ENCODE measurements at places on chromosomes 1 and 21.

DNA sequence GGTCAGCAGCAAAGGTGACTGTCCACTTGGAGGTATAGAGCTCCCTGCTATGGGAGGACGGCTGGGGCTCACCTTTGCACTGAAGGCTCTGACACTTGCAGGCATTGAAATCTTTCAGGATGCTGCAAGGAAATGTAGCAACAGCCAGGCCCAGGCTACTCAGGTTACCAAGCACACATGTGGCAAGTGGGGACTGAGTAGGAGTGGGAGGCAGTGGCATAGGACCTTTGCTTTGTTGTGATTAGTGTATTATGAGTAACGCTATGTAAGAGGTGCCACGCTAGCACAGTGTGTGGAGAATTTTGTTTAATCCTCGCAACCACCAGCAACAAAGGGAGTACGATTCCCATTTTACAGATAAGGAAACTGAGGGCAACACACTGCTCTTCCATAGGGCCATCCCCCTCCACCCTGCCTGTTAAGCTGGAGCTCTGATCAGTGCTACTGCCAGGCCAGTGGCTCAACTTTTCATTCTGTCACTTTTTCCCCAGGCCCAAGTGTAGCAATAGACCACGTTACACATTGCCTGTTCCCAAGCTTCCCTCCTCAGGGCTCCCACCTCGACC is 21.2 kb downstream of the TMEM63A start:
- no peak for DNase-seq

GRCh38 chr1:158506369-158506987 is 34.5 kb downstream of the OR10R2 start:
- DNase-seq, result peak; percentile 38

GRCh38 chr1:160206036-160206389 is 829 bp downstream of the PEA15 start:
- peak; percentile 22 for DNase-seq

DNA sequence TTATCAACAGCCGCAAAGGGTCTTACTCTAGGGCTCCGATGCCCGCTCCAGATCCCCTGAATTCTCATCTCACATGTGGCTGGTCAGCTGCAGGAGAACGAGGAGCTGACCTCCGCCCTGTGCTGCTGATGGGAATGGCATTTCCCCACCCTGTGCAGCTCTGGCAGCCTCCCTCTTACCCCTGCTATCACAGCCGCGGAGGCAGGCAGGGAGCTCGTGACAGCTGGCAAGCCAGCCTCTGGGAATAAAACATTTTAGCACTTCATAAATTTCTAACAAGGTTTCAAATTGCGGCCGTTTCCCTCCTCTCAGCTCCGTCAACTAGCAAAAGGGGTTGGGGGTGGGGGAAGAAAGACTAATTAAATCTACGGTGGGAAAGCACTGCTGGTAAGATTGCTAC is 81.1 kb downstream of the DSCAM start:
- DNase-seq, result no peak

GRCh38 chr1:113191579-113192076 is 118.6 kb downstream of the LRIG2 start:
- no peak for DNase-seq

- DNase-seq, result no peak
Measured at GRCh38 chr1:232011961-232012360, 385.4 kb downstream of the DISC1 start.

DNA sequence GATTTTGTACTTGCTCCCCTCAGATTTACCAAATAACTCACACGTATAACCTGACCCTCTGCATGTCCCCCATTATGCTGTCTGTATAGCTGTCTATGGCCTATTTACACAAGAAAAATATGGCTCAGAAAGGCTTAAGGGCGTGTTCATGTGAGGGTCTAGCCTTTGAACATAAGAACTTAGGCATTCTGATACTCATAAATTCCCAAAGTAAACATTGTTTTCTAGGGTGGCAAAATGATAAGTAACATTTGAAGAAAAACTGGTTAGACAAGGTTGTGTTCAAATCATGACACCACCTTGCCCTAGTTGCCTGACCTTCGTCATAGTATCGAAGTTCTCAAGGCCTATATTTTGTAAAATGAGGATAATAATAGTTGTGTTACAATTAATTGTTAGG is 394.6 kb downstream of the LRRIQ3 start:
- DNase-seq, result no peak

- DNase-seq, result no peak
Measured at GRCh38 chr1:234528074-234528865, 49.3 kb upstream of the TARBP1 start.

DNA sequence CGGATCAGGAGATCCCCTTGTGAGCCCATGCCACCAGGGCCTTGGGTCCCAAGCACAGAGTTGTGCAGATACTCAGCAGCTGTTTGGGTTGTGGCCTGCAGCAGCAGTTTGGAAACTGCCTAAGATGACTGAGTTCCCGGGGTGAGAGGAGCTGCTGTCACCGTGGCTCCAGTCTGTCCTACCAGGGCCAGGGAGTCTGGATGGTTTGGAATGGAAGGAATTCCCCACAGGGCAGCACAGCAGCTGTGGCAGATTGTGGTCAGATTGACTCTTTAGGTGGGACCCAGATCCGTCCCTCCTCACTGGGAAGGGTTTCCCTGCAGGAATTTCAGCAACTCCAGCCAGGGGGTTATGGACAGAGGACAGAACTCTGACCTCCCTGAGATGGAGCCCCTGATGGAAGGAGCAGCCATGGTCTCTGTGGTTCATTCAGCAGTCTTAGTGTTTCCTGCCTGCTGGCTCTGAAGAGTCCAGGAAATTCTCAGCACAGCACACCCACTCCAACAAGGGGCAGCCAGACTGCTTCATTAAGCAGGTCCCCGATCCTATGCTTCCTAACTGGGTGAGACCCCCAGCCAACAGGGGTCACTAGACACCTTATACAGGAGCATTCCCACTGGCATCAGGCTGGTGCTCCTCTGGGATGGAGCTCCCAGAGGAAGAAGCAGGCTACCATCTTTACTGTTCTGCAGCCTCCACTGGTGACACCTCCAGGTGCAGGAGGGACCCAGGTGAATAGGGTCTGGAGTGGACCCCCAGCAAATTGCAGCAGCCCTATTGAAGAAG is 51.5 kb upstream of the TNFSF4 start:
- DNase-seq, result no peak

- DNase-seq, result peak; percentile 23
Measured at GRCh38 chr1:117754061-117754969, 148.5 kb downstream of the TENT5C start.

- no peak for DNase-seq
Measured at GRCh38 chr1:117013309-117013858, 11.8 kb downstream of the CD101 start.

GRCh38 chr1:16181887-16182719 is 26.2 kb upstream of the EPHA2 start:
- DNase-seq, result no peak

DNA sequence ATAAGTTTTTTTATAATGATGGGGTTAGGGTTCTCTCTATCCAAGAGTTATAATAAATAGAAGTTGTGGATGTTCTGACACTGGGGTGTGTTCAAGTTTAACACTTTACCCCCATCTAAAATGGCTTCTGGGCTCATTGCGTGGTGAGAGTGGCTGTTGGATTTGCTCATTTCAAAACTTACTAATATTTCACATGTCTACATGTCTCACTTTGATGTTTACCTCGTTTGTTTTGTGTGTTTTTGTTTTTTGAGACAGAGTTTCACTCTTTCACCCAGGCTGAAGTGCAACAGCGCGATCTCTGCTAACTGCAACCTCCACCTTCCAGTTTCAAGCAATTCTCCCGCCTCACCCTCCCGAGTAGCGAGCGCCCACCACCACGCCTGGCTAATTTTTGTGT is 3.7 kb downstream of the RRP1B start:
- DNase-seq, result no peak

- no peak for DNase-seq
Measured at GRCh38 chr1:71548398-71548890, 467.6 kb upstream of the ZRANB2 start.

GRCh38 chr1:213284626-213285025 is 233.6 kb downstream of the RPS6KC1 start:
- DNase-seq, result no peak

DNA sequence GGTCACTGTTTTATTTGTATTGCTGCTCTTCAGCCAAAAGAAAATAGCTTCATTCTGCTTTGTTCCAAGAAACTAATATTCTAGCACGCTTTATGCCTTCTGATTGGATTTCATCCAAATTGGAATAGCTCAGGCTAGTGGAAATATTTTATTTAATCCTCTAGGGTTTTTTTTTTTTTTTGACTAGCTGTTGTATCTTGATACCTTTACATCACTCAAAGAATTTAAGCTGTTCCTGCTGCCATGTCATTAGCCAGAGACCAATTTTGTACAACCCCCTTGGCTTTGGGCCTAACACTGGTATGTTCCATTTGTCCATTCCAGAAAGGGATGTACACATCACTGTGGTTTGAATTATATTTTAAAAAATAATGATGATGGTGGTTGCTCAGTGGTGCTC is 103.0 kb downstream of the DISC1 start:
- DNase-seq, result no peak

- DNase-seq, result no peak
Measured at GRCh38 chr1:179793281-179793680, 50.2 kb downstream of the FAM163A start.

DNA sequence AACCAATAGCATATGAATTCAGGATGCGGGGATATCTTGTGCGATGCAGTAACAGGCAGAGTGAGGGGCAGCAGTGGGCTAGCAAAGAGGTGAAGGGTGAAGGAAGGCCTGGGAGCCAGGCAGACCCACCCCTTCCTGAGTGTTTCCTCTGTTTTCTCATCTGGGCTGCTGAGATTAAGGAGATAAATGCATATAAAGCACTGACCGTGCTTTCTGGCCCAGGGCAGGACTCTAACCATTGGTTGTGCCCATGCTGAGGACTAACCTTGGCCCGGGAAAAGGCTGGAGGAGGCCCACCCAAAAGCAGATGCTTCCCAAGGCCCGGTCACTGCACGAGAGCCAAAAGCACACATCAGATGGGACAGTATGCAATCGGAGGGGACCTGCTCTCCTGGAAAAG is 87.6 kb downstream of the PSMG1 start:
- DNase-seq, result no peak

GRCh38 chr1:53129891-53130597 is 12.4 kb downstream of the SLC1A7 start:
- DNase-seq, result no peak

DNA sequence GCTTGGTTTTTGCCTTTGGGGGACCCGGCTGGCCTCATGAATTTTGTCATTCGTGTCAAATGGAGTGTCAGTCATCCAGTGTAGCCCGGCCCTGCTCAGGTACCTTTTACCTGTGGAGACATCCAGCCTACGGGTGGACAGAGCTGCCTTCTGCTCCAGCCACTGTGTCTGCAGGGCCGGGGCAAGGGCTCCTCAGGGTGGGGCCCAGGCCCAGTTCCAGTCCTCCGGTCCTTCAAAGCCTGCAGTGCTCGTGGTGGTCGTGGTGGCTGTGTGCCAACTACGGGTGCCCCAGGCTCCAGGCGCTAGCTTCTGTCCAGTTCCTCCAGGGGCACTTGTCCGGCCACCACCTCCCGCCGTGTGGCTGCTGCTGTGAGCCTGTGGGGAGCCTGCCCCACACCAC is 54.8 kb downstream of the TRIM11 start:
- no peak for DNase-seq

DNA sequence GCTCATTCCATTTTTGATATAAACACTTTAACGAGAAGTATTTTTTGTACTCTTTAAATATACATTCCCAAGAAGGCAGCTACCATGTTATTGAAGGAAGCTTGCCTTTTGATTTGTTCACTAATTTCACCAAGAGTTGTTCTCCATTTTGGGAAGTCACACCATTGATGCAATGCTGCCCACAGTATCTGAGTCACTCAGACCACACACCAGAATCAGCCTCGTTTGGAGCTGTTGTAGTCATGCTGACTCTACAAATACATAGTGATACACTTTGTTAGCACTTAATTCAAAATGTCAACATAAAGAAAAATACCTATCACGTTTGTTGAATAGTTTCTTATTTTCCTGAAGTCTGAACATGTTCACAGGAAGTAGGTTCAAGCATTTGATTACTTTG is 78.7 kb downstream of the PAPPA2 start:
- no peak for DNase-seq

DNA sequence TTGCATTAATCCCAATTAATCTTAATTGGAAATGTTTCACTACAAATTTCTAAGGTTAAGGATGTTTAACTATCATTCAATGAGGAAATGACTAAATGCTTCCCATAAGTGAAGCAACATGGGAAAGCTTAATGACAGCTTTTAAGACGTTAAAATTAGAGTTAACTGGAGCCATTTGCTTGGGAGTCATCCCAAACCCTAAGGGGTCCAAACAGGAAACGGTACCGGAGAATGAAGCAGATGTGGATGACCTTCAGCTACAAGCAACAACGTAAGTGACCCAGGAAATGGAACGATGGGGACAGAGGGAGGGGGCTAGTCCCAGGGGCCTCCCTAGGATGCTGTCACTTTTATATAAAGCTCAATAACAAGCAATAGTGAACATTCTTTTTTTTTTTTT is 62.2 kb downstream of the CAPZB start:
- DNase-seq, result no peak

- DNase-seq, result no peak
Measured at GRCh38 chr1:182438326-182438725, 11.6 kb upstream of the RGSL1 start.

- DNase-seq, result no peak
Measured at GRCh38 chr21:42389449-42389835, 6.4 kb downstream of the TMPRSS3 start.

DNA sequence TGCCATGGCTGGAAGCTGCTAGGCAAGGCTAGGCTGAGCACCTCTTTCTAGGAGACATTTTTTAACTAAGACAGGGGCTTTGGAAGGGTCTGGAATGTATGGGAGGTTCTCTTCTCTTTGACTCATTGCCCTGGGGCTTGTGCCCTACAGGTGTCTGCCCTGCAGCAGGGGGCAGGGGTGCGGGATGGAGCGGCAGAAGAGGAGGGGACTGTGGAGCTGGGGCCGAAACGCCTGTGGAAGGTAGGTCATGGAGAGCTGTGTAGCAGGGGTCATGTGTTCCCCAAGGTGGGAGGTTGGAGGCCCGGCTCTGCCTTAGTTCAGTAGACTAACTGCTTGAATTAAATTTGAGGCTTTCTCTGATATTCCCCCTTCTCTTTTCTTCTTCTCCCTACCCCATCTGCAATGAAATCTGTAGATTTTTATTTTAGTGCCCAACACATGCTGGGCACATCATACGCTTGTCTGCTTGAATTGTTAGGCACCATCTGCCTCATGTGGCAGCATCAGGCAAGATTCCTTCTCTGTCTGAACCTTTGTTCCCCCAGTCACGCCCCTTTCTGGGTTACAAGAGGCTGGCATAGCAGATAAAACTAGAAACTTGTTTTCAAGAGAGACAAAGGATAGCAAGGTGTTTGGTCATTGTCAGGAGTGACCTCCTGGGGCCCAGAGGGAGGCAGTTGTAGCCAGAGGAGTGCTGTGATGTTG is 18.4 kb downstream of the PPFIA4 start:
- DNase-seq, result no peak

- no peak for DNase-seq
Measured at GRCh38 chr1:11708554-11709350, 17.2 kb downstream of the DRAXIN start.

DNA sequence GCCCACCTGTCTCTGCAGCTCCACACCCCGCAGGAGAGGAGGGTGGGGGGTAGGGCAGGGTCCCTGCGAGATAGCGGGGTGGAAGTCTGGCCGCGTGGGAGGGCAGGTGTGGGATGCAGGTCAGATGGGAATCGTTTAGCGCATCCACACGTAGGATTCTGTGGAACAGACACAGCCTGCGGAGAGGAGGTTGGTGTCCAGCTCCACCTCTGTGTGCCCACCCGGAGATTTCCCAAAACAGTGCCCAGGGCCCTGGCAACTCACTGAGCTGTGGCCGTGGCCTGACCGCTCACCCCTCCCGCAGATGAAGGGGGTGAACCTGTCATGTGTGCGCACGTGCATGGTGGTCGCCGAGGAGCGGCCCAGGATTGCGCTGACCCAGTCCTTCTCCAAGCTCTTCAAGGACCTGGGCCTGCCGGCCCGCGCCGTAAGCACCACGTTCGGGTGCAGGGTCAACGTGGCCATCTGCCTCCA is 46.9 kb downstream of the S100B start:
- DNase-seq, result no peak
